Central memory CD4-positive, alpha-beta T cell (primary cell): ENCODE measurements at places on chromosomes 6 and 20.

DNA sequence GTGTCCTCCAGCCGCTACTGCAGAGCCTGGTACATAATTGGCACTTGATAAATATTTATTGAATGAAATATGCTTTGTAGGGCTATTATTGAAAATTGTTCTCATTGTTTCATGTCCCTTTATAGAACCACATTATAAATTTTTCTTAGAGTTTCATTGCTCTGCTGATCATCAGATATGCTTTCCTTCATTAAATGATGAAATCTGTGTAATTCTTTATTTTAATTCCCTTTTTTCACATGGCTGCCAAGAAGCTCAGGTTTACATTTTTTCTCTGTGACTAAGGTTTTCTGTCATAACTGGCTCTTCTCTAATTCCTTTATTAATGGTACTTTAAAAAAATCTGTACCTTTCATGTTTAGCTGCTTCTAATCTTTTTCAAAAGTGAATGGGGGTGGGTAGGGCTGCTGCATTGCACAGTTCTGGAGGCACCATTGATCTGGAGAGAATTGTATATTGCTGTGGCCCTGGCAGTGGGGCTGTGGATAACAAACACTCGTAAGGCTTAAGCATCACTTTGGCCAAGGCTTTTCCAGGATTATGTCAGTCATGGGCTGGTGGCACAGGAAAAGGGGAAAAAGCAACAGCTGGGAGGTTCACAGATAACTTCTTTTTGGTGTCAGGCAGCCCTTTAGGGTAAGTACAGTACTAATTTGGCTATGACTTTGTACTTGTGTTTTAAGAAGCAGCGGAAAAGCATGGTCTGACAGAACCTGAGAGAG lies 43.8 kb downstream of the ARFGEF2 start:
- DNase-seq: no peak

GRCh38 chr6:63985223-63985622 lies 349.6 kb downstream of the PHF3 start:
- no peak for DNase-seq

DNA sequence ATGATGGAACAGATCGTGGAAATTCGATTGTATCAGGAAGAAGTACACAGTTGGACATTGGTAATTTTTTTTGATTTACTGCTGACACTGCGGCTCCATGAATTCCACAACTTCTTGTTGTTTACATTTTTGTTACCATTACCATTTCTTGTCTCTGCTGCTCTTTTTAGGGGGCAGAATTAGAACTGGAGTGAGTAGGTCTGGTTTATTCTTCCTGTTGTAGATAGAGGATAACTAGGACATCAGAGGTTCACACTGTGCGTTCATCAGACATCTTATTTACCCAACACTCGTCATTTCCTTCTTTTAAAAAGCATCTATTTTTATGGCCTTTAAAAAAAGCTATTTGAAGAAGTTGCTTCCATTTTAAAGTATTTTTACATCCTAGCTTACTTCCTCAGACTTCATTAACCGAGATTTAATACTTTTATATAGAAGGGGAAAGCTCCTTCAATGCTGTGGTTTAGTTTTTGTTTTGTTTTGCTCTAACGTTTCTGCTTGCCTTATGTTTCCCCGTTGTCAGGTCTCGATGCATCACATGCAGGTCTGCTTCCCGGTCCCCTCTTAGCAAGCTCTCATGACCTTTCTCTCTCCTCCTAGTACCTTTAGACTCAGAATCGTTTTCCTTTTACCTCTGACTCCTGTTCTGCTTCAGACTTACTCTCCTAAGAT lies 139.1 kb downstream of the ARID1B start:
- no peak for DNase-seq

DNA sequence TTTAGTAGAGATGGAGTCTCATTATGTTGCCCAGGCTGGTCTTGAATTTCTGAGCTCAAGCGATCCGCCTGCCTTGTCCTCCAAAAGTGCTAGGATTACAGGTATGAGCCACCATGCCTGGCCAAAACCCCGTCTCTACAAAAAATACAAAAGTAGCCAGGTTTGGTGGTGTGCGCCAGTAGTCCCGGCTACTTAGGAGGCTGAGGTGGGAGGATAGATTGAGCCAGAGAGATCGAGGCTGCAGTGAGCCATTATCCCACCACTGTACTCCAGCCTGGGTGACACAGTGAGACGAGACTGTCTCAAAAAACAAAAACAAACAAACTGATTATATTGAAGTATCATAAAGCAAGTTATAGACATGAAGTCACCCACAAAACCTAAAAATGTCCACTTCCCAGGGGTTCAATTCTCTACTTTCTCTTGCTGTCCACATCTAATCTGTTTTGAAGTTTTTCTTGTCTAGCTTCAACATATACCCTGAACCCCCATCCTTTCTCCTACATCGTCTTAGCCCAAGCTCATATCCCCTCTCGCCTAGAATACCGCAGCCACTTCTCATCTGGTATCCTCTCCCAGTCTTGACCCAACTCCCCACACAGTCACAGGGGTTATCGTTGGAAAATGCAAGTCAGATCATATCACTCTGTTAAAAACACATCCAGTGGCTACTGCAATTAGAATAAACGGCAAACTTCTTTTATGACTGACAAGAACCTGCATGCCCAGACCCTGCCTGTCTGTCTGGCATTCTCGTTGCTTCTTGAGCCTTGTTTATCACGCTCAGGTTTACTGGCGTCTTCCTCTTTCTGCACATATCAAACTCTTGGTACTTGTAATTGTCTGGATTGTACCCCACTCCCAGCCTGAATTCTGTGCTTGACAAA lies 20.1 kb upstream of the NCOA3 start:
- DNase-seq: no peak

GRCh38 chr6:118724211-118724610 lies 72.8 kb upstream of the CEP85L start:
- DNase-seq: no peak

DNA sequence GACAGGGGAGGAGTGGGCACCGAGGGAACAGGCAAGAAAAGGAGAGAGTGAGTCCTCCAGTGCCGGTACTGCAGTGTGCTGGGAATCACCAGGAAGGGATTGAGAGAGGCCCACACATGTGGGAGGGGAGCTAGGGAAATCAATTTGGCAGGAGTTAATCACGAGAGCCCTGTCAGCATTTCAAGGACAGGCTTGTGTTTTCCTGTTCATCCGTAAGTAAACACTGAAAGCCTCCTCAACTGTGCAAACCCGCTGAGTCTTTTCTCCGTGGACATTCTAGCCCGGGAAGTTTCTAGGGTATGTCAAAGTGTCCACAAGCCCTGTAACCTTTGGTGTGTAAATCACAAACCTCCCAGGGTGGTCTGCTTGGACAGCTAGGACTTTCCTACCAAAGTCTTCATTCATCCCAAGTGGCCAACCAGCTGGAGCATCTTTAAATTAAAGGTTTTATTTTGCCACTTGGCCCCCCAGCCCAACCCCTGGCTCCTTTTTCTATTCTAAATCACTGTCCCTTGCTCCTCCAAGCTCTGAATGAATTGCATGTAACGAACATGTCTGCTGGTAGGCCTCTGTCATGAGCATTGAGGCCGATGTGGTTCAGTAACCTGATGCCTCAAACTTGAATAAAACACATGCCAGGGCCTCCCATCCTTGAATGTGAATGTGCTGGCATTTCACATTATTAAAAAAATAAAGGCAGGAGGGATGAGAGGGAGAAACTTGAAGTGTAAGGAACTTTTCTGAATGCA lies 149.1 kb downstream of the ZNF217 start:
- no peak for DNase-seq
